ENCODE measurements at places on chromosomes 12 and 14.

GRCh38 chr12:45613296-45613695 lies 116.2 kb upstream of the ARID2 start:
- DNase-seq = no peak

DNA sequence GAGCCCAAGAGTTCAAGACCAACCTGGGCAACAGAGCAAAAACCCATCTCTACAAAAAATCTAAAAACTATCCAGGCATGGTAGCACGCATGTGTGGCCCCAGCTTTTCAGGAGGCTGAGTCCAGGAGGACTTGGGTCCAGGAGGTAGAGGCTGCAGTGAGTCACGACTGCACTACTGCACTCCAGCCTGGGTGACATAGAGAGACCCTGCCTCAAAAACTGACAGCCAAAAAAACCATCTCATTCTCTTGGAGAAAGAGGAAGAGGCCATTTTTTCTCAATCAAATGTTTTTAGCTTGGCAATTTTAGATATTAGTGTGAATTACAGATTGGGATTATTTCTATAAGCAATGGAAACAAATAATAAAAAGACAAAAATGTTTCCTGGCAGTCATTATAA lies 38.2 kb downstream of the ZFC3H1 start:
- no peak for DNase-seq

GRCh38 chr12:18923721-18924120 lies 185.8 kb downstream of the CAPZA3 start:
- DNase-seq = no peak

GRCh38 chr12:3130057-3130830 lies 53.1 kb downstream of the TSPAN9 start:
- DNase-seq = peak; percentile 24

- peak; percentile 99 for DNase-seq
Observed at GRCh38 chr12:124518051-124518932, 49.1 kb downstream of the NCOR2 start.

- DNase-seq = no peak
Observed at GRCh38 chr12:124605150-124605882, 37.9 kb upstream of the NCOR2 start.

DNA sequence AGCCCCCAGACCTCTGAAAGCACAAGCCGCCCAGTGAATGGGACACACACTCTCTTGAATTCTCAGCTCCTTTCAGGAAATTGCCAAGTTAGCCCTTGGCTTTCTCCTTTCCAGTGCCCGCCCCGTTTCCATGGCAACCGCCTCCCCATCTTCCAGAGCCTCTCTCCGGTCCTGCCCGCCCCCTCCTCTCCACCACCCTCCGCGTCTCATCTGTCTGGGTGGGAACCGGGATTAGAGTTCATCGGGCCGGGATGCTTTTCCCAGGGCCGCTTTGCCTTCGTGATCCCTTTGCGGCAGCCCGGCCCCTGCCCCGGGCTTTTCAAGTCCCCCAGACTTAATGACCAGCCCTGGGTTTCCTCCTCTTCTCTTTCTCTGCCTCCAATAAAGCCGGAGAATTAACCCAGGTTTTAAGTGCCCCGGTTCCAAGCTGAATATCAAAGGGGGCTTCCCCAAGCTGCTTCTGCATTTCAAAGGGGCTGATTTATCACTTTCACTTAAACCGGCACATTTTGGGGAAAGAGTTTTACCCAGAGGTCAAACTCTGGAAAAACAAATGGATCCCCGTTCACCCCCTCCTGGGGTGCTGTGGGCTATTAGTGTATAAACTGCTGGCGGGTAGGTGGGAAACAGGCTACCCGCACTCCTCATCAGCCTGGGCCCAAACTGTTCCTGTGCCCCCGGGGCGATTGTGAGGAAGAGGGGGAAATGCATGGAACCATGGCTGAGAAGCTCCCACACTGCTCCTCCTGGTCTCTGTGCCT lies 101.7 kb downstream of the ZFP36L1 start:
- DNase-seq = no peak

GRCh38 chr14:35384455-35385041 lies 20.0 kb downstream of the NFKBIA start:
- DNase-seq = no peak

DNA sequence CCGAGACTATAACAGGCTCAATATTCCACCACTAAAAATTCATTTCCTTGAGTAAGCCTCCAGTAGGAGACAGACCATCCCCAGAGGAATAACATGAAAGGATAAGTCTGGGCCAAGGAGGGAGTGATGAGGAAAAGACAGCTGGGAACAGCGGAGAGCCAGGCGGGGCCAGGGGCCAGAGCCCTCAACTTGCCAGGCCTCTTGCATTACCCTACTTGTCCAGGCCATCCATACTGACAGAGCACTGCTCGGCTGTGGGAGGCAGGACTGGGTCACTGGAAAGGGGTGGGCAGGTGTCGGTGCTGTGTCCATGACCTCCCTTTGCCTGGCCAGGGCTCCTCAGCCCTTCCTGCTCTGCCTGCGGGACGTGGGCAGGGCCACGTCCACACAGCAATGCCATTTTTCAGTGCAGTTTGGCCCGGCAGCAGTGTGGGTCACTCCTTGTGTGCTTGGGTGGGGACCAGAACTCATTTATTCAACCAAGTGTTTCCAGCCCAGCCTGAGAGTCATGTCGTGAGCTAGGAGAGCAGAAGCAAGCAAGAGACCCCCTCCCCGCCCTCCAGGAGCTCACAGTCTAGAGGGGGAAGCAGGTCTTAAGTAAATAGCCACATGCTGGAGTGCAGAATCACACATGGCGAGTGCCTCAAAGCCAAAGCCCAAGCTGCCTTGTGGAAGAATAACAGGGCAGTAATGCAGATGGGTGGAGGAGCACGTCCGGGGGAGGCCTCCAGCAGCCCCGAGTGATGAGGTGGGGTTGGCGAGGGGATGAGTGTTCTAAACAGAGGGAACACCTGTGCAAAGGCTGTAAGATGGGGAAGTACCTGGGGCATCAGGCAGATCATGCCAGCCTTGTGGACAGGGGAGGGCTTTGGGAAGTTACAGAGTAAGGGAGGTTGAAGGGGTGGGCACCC lies 8.9 kb upstream of the FAIM2 start:
- DNase-seq = no peak

GRCh38 chr12:108386709-108387360 lies 47.7 kb upstream of the CMKLR1 start:
- DNase-seq = no peak

- DNase-seq = no peak
Observed at GRCh38 chr14:59336098-59336497, 129.1 kb downstream of the GPR135 start.

GRCh38 chr12:77560714-77561113 lies 270.0 kb upstream of the NAV3 start:
- no peak for DNase-seq

DNA sequence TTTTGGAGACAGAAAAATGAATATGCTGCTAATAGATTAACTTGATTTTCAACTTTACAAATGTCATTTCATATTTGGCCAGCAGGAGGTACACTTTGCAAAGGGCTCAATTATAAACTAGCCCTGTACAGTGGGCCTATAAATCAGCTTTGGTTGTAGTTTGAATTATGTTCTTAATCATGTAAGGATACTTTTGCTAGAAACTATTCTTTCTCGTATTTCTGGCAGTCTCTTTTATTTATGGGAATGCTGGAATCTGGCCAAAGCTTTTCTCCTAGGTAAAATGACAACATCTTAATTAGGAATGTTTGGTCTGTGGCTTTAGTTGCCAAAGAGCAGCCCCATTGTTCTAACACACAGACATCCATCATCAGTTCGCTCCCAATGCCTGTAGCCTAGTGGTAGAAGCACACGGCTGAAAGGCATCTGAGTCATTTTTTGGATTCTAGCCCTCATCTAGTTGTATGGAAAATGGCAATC lies 1322.3 kb upstream of the SEL1L start:
- DNase-seq = peak; percentile 86

DNA sequence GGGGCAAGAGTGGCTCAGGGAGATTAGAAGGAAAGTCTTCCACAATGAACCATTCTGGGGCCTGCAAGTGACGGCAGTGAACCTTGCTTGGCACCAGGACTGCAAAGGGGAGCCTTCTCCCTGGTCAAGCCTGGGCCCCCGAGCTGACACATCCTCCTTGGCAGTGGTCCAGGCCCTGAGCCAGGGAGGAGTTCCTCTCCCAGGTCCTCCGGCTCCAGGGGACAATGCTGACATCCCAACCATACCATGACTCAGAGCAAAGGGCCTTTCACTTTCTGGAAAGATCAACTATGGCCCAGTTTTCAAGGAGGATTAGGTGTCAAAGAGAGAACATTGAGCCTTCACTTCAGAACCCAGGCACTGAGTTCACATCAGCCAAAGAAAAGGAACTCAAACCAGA lies 756.5 kb upstream of the TBX3 start:
- no peak for DNase-seq

- no peak for DNase-seq
Observed at GRCh38 chr14:103108749-103109207, 14.3 kb downstream of the EXOC3L4 start.

DNA sequence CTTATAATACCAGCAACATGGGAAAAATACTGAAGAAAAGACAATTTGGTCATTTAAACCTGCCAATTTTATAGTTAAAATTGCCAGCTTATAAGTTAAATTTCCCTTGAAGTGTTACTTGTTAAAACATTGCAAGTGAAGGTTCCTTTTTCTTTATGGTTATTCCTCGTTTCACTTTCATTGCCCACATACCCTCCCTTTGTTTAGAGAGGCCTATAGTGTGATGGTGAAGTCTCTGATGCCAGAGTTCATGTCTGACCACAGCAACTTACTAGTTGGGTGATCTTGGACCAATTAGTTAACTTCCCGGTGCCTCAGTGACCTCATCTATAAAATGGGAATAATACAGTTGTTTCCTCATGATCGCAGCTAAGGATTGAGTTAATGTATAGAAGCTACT lies 173.5 kb downstream of the ANO6 start:
- no peak for DNase-seq

GRCh38 chr12:7129872-7130691 lies at the start of gene CLSTN3:
Gene CLSTN3 (plus strand): TSS chr12:7130371. CDS start chr12:7130649, 278 bp downstream.
- peak; percentile 78 for DNase-seq

GRCh38 chr14:92693998-92694795 lies 54.2 kb downstream of the LGMN start:
- DNase-seq = peak; percentile 21

DNA sequence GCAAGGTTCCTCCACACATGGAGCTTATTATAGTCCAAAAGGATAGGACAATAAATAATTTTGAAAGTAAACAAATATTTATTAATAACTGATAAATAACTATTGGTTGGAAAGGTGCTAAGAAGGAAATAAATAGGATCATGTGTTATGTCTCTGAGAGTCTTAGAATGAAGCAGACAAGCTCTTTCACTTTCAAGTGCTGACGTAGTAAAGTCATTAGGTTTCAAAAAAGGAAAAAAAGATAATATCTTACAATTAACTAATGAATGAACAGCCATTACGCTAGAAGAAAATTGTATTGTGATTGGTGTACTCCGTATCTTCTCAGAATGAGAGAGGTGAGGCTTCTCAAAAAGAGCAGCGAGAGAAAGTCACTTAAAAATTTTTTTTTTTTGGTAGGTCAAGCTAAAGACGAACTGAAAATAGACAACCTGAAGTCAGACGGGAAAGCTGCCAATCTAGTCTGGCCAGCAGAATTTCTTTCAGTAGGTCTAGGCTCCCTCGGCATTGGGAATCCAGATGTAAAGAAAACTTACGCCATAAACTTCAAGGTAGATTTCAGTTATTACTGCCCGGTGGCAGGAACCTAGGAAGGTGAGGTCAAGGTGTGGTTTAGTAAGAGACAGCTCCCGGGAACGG lies 583 bp upstream of the LEMD3 start:
- no peak for DNase-seq

- no peak for DNase-seq
Observed at GRCh38 chr12:3680919-3681594, 71.9 kb downstream of the CRACR2A start.

GRCh38 chr12:106645074-106645421 lies 62.2 kb downstream of the RFX4 start:
- peak; percentile 40 for DNase-seq

- DNase-seq = no peak
Observed at GRCh38 chr12:111756681-111757080, 10.1 kb upstream of the ALDH2 start.

DNA sequence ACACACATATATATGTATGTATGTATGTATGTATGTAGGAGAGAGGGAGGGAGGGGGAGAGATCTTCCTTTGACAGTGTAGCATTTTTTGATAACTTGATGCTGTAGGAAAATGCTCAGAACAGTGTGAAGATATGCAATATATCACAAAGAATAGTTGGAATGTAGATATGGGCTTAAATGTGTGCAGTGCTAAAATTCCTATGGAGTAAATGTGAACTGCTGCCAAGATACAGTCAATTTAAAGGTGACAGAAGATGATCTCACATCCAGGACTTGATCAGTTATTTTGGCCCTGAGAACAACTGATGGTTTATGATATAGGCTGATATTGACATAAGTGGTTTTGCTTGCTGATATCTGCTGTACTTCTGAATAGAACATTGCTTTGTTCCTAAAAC lies 84.2 kb downstream of the DAAM1 start:
- DNase-seq = no peak

GRCh38 chr12:56518570-56518969 lies 3.0 kb upstream of the RBMS2 start:
- DNase-seq = no peak

DNA sequence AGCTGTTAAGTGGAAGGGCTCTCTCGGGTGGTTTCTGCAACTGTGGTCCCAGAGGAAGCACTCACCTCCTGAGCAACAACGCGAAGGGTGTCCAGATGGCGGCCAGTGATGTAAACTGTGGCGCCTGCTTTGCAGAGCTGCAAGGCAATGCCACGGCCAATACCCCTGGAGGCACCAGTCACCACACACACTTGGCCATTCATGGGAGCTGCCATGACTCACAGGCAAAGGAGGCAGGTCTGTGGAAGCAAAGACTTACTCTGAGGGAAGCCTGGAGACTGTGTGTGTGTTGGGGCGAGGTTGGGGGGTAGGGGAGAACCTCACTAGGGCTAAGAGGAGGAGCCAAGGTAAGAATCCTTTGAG lies 707 bp downstream of the DHRS1 start:
- no peak for DNase-seq

DNA sequence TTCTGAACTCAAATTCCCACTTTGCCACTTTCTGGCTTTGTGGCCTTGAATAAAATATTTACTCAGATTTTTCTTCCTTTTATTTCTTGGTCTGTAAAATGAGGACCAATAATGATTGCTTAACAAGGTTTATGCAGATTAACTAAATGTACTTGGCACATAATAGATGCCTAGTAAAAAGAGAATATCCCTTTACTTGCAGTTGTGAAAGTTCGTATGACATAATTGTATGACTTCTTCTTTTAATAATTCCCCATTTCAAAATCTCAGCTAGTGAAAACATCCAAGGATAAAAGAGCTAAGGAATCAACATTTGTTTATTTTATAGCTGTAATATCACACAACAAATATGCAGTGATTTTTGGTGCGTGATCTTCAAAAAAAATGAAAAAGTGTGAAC lies 215.6 kb upstream of the ATP2B1 start:
- DNase-seq = no peak

GRCh38 chr14:51999084-51999483 lies 9.7 kb downstream of the RTRAF start:
- DNase-seq = no peak
